ENCODE measurements at places on chromosomes 7 and 10.

DNA sequence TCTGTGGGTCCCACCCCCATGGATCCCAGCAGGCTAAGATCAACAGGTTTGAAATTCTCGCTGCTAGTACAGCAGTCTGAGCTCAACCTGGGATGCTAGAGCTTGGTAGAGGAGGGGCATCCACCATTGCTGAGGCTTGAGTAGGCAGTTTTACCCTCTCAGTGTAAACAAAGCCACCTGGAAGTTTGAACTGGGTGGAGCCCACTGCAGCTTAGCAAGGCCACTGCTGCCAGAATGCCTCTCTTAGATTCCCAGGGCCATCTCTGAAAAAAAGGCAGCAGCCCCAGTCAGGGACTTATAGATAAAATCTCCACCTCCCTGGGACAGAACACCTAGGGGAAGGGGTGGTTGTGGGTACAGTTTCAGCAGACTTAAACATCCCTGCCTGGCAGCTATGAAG is 190.0 kb upstream of the CACNA2D1 start:
- no peak for DNase-seq

DNA sequence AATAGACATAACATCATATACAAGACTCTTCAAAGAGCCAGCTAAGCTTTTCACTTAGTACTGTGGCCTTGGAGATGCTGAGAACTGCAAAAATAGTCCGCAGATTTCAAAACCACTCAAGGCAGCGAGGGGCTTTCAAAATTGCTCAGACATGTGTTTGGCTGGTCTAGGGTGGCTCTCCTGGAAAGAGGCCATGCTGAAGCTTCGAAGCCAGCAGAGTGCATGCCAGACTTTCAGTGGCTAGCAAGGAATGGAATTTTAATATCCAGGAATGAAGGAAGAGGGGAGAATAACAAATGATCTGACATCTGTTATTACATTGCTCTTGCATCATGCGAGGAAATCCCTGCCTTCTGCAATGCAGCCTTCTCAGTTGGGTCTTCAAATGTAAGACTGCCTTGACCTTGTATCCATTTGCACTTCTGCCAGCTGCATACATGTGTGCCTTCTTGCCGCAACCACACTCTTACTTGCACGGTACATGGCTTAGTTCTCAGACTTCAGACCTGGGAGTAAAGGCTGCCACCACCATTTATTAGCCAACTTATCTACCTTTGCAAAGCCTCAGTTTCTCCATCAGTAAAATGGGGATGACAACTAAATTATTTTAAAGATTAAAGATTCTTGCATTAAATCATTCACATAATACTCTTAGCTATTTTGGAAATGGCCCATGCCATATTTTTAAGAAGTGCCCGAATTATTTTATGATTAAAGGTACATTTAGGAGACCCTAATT is 55.9 kb downstream of the ITIH5 start:
- no peak for DNase-seq

DNA sequence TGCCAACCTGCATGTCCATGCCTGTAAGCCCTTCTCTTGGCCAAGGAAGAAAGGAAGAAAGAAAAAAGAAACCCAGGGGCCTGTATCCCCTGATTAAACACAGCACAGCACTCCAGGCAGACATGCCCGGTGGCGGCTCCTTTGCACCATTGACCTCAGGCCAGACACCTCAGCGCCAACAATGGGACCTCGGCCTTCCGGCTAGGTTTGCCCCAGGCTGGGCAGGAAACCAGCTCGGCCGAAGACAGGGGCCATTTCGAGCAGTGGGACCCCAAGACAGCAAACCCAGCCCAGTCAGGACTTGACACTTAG is 2.8 kb downstream of the HOXA10 start:
- DNase-seq, result no peak

- no peak for DNase-seq
Observed at GRCh38 chr7:46291050-46291438, 370.0 kb upstream of the IGFBP3 start.

GRCh38 chr7:86252406-86252805 is 391.3 kb upstream of the GRM3 start:
- no peak for DNase-seq

GRCh38 chr10:33800545-33800944 is 466.1 kb upstream of the NRP1 start:
- DNase-seq, result no peak

DNA sequence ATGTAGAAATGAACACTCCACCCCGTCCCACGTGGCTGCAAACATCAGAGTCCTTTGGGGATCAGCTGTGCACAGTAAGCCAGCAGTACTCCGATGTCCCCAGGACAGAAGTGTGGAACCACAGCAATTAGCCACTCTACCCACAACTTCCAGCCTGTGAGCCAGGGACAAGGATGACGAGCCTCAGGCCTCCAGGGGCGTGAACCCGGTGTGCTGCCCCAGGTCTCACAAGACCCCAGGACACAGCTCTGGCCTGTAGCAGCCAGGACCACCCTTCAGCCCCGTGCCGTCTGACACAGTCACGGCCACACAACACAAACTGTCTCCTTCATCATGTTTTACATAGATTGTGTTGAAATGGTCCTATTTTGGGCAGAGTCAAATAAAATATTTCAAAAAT is 113.0 kb upstream of the DIP2C start:
- DNase-seq, result no peak

DNA sequence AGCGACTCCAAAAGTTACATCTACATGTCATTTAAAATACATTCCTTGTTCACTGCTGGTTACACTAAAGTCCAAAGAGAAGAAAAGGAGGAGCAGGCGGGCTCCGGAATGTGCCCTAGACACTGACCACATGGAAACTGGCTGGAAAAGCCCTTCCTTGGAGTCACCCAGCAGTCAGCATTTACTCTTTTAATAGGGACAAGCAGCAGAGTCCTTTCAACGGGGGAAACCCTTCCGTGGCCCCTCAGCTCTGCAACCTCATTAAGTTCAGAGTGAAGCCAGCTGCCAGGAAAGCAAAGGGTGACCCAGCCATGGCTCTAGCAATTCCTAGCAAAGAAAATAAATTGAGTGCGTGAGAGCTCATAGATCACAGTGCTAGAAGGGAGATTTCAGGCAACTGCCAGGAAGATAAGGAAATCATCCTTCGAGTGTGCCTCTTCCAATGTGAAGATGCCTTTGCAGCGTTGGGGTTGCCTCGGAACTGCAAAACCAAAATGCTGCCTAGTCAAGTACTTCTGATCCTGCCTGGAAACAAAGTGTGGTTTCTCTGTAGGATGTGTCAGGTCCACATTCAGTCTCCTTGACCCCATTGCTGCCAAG is 101.6 kb downstream of the SORBS1 start:
- DNase-seq, result no peak

DNA sequence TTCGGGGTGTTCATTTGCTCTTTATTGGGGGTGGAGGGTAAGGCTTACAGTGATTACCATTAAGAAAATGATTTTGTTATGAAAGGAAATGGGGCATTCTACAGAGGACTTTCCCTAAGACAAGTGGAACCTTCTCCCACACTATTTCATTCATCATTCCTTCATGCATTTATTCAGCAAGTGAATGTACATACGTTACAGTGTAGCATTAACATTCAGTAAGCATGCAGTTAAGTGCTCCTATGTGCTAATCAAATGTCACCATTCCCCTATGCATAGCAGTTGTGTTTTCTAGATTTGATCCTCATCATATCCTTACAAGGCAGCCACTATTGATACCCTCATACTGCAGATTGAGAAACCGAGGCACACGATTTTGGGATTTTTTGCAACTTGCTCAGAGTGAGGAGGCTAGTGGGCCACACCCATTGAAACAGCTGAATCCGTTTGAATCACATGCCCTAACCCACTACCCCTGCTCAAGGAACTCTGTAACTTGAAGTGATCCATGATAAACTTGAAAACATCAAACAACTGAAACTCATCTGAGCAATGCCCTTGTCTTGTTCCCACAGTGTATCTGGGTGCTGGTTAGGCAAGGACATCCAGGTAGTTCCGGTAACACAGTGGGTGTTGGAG is 16.7 kb downstream of the INSYN2A start:
- DNase-seq, result no peak

DNA sequence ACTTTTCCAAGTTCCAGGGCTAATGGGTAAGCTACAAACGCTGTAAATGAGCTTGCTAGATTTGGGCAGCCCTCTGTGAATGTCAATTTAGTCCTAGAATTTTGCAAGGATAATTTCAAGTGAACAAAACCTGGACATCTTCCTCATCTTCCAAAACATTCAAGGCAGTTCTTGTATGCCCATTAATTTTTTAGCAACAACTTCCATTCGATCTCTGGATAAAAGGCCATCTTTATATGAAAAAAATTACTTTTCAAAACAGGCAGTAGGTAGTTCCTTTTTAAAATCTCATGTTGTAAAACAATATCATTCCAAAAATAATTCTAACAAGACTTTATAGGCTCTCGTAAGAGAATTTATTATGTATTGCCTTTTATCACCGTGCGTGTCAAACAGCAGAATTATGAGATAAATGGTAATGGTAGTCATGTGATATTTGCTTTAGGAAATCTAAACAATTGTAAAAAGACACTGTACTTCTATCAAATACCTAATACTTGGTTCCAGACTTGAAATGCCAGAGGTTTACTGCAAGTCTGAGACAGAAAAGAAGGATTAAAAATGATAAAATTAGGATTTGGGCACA is 143.7 kb upstream of the NRP1 start:
- no peak for DNase-seq

DNA sequence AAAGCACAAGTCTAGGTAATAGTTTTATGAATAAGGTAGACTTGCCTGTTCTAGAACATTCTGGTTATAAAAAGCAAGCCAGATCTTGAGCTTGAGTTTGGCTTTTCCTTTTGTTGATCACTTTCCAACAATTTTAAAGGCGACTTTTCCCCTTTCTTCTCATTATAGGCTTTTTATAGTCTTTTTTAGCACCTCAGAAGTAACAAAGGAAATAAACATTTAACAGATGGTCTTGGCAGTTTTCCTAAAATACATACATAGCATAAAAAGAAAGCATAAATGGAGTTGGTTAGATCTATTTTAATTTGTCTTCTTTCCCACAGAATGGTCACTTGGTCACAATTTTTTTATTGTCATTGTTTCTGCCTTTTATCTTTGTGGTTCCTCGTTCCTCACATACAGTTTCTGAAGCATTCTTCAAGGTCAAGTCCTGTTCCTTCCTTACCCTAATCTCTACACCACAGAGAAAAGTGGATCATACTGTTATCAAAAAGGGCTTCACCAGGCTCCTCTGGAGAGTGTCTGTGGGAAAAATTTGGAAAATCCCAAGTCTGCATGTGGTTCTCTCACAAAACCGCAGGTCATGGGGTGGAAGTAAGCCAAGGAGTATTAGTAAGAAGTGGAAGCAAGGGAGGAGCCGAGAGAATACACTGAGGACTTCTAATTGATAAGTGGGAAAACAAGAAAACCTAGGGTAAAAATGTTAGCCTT is 31.3 kb downstream of the THNSL1 start:
- no peak for DNase-seq
